Amygdala (tissue), 56 donors: ENCODE measurements at places on chromosomes 6 and 20.

DNA sequence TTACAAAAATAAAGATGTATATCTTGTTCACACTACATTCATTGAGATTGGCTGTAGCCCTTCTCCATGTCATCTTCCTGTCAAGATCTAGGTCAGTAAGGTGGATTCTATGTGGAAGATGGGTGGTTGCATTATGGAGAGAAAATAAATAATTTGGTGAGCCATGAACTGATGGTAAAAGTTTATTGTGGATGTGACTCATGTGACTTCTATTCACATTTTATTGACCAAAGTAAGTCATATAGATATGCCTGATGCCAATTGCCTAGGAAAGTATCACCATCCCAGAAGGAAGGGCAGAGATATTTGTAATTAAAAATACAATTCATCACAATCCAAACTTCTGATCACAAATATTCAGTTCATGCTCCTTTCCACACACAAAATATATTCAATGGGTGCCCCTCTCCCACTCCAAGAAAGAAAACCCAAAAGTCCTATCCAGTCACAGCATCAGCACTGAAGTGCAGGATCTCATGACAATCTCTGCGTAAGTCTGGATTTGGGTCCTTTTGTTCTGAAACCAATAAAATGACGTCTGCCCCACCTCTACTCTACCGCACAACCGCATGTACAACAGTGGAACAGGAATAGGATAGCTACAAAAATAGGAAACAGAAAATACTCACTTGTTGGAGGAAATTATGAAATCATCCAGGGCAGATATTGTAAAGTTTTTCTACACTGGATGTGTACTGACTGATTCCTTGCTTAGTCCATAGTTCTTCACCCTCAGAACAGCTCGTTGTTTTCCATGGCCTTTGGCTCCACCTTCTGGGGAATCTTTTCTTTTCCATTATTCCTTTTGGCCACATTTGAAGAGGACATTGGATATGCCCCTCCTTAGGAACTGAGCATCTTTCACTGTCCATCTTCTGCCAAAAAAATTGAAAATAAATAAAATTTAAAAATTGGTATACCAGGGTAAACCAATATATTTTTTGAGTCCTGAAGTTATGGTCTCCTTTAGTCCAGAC is 16.1 kb upstream of the SLC17A3 start:
- no peak for DNase-seq

- no peak for DNase-seq
Measured at GRCh38 chr6:43808412-43808811, 38.4 kb downstream of the VEGFA start.

DNA sequence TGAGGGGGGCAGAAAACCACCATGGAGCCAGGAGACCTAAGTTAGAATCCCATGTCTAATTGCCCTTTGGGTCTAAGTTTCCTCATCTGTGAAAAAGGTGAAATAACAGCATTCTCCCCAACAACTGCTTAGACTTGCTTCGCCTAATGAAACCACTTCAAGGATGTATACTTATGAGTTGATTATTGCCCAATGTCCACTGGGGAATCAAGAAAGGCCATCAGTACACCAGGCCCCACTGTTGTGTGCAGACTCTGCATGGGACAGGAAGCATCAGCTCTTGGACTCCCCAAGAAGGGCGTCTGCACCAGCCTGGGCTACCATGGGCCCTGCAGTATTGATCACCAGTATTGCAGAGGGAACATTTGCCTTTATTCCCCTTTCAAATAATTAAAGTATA is 189.6 kb downstream of the MAFB start:
- DNase-seq: no peak

- no peak for DNase-seq
Measured at GRCh38 chr20:48069596-48069995, 284.3 kb upstream of the SULF2 start.

- peak; percentile 12 for DNase-seq
Measured at GRCh38 chr20:50467718-50468356, 42.3 kb upstream of the PTPN1 start.

DNA sequence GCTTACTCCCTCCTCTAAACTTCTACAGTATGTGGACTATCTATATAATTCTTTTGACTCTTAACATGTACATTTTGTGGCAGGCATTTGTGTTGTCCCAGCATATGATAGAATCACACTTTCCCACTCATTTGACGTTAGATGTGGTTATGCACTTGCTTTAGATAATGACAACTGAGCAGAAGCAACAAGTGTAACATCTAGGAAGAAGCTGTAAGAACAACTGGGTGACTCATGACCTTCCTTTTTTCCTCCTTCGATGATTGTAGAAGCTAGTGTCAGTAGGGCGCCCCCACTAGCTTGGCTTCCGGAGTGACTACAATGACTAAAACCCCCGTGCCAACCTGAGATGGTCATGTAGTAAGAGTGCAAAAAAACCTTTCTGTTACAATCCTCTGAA is 74.6 kb upstream of the CEP85L start:
- DNase-seq: no peak

DNA sequence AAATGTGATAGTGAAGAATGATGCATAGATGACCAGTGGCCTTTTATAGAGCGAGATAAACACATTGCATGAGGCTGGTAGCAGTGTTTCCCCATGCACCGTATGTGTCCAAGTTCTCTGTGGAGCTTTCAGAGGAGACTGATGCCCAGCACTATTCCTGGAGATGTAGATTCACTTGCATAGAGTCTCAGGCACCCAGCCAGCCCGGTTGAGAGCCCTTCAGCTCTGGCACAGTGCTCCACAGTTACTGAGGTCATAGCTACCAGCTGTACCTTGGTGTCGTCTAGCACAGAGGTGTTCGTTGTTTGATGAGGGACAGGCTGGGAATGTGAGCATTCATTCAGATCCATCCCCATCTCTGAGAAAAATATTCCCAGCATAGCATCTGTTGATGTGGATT is 328.9 kb downstream of the FARS2 start:
- no peak for DNase-seq

DNA sequence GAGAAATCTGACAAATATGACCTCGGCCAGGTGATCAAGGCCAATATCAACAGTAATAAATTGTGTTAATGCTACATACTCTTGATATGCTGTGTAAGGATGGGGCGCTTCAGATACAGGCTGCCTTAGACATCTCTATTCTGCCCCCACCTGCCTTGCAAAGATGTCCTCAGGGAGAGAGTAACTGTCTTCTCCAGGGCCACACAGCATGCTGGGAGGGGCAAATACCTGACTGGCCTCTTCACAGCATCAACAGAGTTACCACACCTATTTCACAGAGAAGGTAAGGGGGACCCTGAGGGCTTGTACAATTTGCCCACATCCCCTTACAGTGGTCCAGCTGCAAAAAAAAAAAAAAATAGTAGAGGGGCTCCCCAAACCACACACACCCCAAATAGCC is 17.2 kb upstream of the KIAA1755 start:
- DNase-seq: no peak

GRCh38 chr20:43954704-43955061 is 40.0 kb downstream of the TOX2 start:
- DNase-seq: no peak

DNA sequence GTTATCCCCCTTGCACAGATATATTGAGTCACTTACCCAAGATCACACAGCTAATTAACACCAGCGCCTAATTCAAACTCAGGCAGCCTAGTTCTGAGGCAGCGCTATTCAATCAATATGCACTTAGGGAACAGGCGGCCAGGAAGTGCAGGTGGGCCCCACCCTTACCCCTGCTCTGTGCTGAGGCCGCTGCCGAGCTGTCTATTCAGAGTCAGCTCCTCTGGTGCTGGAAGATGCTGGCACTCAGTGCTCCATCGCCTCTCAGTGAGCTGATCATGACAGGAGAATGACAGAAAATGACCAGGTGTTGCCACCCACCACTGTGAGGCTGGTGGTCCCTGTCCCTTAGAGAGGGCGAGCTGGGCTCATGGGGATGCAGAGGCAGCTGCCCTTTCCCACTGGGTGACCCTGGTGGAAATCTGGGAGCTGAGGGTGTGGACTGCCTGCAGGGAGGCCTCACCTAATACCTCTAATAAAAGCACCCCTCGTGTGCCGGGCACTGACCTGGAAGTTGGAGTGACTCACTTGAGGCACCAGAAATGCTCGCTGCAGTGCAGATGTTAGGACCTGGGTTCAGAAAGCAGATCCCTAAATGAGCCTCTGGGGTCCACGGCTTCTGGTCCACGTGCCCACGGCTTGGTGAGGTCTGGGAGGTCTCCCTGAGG is 42.5 kb upstream of the CD93 start:
- DNase-seq: no peak

- no peak for DNase-seq
Measured at GRCh38 chr20:50885781-50886180, 45.5 kb downstream of the ADNP start.

GRCh38 chr6:158863646-158864045 is 44.5 kb upstream of the EZR start:
- DNase-seq: no peak

GRCh38 chr6:15267221-15267620 is 21.4 kb downstream of the JARID2 start:
- DNase-seq: no peak

- no peak for DNase-seq
Measured at GRCh38 chr6:87907521-87907920, 140.1 kb upstream of the SPACA1 start.

DNA sequence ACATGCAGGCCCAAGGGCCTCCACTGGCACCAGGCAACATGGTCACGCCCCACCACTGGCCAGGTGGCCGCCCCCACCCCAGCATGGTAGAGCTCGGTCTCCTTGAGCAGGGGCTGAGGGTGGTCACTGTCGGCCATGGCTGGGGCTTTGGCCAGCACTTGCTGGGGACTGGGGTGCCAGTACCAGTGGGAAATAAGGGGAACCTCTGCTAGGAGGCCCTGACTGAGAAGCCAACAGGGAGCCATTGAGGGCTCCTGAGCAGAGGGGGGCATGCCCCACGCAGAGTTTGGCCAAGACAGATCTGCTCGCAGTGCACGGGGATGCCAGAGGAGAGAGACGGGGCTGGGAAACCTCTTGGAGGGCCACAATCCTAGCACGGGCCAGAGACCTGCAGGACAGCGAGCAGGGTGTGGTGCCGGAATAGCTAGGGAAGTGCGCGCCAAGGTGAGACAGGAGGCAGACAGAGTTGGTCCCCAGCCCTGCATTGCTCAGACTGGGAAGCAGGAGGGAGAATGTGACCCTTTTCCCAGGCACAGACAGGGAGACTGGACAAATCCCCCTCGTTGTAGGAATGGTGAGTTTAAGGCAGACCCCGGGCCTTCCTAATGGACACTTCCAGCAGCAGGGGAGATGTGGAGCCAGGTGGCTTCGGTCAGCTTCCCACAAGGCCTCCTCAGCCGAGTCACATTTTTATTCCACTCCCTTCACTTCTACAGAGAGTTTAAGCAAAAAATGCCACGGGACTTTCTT is 179.0 kb upstream of the CST7 start:
- no peak for DNase-seq

DNA sequence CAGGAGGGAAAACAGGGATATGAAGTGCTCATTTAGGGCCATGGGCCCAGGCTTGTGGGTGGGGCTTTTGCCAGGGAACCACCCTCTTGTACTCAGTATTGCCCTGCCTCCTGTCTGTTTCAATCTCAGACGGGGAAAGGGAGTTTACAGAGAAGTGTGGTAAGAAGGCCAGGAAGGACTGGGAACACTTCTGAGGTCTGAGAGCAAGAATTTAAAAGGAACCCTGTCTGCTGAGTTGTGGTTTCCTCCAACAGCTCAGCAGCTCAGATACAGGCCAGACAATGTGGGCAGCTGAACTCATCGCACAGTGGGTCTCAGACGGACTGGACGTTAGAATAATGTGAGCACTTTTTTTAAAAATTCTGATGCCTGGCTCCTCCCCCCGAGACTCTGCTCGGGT is 354.1 kb upstream of the ARID1B start:
- no peak for DNase-seq

- no peak for DNase-seq
Measured at GRCh38 chr20:60206259-60206658, 248.0 kb downstream of the CDH26 start.

GRCh38 chr6:28474441-28475219 is 31.3 kb upstream of the ZSCAN23 start:
- no peak for DNase-seq

DNA sequence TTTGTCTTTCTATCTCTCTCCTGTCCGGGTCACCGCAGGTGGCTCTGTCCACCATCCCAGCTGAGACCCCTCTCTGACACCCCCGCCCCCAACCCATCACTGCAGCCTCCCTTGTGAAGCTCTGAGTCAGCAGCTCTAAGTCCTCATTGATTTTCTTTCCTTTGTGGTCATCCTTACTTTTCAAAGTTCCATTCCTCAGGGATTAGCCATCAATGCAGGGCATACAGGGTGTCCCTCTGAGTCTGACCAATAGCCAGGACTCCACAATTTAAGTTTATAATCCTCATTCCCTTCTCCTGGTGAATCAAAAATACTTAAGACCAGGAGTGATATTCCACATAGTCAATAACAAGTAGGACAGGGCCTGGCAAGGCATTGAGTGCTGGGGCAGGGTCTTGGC is 333.3 kb upstream of the CNR1 start:
- DNase-seq: no peak

DNA sequence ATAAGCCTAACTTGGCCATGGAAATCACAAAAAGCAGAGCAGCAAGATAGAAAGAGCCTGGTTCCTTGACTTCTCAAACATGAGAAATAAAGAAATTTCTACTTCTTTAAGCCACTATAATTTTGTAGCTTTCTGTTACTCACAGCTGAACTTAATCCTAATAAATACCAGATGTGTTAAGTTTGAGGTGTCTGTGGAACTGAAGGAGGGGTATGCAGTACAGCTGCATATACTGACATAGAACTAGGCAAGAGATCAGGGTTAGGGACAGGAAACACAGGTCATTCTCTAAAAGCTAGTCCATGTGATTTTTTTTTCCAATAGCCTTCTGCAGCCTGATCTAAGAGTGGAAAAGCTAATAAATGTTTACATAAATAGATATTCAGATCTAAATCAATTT is 123.9 kb downstream of the COL12A1 start:
- no peak for DNase-seq

DNA sequence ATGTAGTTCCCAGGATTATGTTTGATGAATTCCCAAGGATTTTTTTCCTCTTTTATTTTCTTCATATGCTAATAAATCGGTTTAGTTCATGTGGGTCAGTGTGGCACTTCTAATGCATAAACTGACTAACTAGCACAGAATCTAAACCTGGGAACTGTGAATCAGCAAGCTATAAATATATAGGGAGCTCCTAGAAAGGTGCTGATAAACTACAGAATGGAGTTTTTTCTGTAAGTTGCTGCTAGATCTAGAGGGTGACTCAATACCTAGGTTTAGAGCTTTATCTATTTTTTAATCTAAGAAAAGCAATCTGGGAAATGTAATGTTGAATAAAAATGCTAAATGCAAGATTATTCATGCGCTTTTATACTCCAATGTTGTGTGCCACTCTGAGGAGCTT is 118.8 kb upstream of the PTCHD4 start:
- no peak for DNase-seq
